ENCODE measurements at places on chromosomes 4 and X.

DNA sequence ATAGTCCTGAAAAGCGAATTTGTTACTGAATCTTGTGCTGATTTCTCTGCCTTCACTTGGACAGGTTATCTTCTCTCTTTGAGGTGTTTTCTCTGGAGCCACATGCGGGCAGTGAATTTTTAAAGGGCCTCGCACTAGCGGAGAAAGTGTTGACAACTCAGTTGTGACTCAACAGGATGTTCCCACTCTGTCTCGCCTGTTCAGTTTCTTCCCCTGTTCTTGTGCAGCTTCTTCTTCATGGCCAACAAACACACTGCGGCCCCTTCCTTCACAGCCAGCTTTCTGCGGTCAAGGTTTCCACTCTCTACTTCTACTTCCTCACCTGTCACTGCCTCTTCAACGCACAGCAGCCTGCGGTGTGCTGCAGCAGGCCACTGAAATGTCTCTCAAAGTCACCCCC, 1.1 kb upstream of the SHROOM4 start:
- no peak for DNase-seq

GRCh38 chrX:46561824-46562657, 11.5 kb upstream of the CHST7 start:
- no peak for DNase-seq

DNA sequence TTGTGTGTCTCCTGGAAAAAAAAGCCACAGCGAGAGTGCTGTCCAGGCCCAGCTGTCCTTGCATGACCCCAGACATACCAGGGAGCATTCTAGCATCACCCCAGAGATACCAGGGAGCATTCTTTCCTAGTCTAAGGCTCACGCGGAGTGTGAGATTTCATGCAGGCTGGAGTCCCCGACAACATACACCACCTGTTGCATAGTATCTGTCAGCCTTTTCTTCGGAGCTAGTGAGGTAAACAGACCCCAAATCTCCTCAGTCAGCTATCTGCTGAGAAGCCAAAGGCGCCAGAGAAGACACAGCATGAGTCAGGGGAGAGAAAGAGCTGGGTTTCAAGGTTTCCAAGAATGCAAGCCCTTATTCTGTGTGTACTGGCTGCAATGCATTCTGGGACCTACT, 23.1 kb upstream of the ZXDA start:
- DNase-seq: no peak

DNA sequence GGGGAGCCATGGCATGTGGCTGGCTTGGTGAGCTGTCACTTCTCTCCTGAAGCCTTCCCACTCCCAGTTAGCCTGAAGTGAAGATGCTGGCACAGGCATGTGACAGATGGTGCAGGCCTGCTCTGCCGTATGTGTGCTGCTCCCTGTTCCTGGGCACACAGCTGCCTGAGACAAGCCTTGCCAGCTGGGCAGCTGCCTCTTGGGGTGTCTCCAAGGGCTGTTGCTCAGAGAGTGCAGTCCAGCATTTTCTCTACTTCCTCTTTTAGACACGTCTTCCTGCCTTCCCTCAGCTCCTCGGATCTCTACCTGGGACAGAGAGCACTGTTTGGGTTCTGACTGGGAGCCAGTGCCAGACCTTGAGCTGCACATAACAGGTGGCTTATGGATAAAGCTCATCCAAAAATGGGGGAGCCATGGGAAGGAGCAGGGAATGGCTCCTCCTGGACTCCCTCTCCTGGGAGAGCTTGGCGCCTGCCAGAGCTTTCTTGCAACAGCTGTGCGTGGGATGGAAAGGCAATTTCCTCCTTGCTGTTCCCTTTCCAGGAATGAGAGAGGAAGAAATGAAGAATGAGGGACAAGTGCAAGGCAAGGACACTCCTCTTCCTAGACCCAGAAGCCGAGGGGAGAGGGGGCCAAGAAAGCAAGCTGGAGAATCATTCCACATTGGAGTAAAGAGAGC, 132.9 kb downstream of the MSL3 start:
- DNase-seq: no peak

- DNase-seq: no peak
Observed at GRCh38 chr4:106898621-106899230, 137.4 kb downstream of the DKK2 start.

- DNase-seq: no peak
Observed at GRCh38 chr4:178037459-178038214, 595.4 kb upstream of the AGA start.

- no peak for DNase-seq
Observed at GRCh38 chr4:145533001-145533400, 51.3 kb downstream of the SMAD1 start.

- no peak for DNase-seq
Observed at GRCh38 chr4:163473576-163473975, at the start of gene TKTL2. Gene TKTL2, minus strand, starts transcription at chr4:163473754. Its CDS starts 20 bp downstream, at chr4:163473734.

GRCh38 chr4:26151615-26152014, 169.2 kb upstream of the RBPJ start:
- no peak for DNase-seq

DNA sequence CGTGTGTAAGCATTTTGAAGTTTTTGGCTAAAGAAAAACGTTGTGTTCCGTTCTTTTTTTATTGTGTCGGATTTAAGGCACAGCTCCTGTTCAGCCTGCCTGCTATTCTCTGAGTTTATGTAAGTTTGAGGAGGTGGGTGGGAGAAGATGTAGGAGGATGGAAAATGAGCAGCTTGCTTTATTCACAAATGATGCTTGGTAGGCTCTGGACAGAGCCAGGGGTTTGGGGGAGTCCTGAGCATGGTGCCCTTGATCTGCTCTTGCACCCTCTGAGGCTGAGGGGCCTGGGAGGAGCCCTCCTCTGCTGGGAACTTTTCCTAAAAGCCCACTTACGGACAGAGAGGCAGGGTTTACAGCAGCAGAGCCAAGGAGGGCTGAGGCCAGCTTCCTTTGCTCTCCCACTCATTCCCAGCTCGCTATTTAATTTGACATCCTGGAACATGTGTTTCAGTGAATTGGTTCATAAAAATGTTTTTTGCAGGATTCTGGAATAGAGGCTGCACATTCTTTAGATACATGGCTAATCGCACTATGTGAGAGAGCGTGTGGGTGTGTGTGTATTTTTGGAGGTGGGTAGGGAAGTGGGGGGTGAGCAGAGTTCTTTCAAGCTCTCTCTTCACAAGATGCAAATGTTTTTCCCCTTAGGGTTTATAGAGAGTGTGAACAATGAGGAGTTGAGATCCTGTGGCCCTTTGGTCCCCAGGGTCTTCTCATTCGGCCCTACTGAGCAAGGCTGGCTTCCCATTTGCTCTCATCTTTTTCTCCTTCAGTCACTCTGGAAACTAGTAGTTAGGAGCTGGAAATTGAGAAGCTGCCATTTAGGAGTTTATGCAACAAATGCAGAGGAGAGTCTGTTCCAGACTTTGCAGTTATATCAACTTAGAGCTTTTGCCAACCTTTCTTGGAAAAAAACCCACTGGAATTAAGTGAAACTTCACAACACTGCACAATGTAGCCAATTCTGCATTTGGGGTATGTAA, 32.1 kb downstream of the TMEM131L start:
- DNase-seq: no peak

GRCh38 chr4:120824946-120825345, 97.6 kb downstream of the PRDM5 start:
- DNase-seq: no peak

- DNase-seq: no peak
Observed at GRCh38 chr4:189021831-189022230, 882.6 kb downstream of the TRIML1 start.

DNA sequence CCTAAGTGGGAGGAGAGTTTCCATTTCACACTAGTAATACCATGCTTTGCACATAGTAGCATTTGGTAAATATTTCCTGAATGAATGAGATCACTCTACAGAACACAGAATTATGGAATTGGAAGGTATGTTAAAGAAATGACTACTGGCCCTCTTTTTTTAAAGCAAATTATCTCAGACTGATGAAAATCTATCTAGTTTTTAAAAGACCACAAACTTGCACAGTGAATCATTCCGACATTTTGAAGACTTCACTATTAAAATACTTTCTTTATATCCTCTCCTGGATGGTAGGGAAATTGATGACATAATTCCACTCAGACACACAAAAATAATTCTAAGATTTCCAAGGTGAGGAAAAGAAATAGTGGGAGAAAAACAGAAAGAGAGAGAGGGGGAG, 68.4 kb upstream of the ETNPPL start:
- no peak for DNase-seq

- no peak for DNase-seq
Observed at GRCh38 chrX:77276742-77277141, 170.4 kb upstream of the FGF16 start.

DNA sequence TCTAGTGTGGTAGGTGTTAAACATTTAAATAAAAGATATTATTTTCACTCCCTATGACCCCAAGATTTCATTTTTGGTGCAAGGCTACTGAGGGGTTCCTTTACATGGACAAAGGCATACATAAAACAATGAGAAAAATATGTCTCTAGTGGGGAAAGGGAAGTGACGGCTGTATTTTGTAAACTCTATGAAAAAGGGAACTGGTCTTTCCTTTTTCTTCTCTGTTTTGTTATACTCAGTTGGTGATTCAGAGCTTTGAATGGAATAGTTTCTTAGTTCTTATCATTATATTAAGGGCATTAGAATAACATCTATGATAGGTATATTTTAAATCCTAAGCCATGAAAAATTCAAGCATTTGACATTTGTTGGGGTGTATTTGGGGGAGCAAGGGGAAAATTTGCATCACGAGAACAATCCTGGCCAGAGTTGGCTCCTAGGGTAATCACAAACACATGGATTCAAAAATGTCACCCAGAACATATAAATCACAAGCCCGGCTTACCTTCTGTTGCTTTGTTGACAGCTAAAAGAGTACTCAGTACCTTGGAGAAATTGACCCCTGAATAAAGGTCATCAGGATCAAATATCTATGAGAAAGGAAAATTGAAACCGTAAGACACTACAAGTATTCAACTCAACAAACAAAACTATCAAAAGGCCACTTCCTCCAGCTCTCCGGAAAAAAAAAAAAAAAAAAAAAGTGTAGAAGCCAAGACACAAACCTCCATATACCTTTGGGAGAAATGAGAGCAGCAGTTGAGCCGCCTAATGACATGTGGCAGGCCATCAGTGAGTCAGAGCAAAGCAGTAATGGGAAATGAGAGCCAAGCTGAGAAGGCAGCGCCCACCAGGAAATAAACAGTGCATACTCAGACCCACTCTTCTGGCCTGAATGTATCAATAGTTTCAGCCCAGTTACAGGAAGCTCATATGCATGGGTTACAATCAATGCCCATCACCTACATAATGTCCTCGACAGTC, 33.4 kb downstream of the ARHGEF6 start:
- DNase-seq: no peak

DNA sequence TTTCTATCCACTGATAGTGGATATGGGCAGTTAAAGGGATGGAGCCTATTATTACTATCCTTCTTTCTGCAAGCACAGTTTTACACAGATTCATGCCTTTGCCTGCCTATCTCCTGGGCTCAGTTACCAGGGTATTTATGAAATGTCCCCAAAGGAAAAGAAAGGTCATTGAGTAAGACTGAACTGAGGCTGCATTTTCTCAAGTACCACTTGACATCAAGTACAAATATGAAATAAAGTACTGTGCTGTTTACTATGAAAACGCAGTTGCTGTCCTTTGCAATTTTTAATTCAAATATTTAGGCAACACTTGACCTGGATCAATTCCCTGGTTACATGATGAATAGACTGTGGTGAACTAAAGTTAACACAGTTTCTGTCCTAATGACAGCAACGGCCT, 23.5 kb upstream of the SPANXN4 start:
- no peak for DNase-seq

- no peak for DNase-seq
Observed at GRCh38 chr4:87962398-87963146, 12.9 kb upstream of the SPP1 start.

DNA sequence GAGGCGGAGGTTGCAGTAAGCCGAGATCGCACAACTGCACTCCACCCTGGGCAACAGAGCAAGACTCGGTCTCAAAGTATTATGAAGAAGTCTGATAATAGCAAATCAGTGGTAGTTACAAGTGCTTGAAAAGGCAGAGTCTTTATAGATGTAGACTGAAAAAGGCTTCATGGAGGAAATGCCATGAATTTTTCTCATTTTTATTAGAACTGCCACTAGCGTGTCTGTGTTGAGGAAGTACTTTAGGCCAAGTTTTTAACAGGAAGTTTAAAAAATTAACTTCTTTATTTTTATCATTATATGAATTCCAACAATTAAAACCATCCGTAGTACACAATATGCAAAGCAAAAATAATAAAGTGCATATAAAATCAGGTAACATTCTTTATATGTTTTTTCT, 32.8 kb upstream of the IL13RA1 start:
- no peak for DNase-seq

- no peak for DNase-seq
Observed at GRCh38 chr4:20641976-20642375, 58.3 kb upstream of the PACRGL start.

GRCh38 chr4:164551713-164552040, 202.3 kb upstream of the SMIM31 start:
- DNase-seq: no peak

DNA sequence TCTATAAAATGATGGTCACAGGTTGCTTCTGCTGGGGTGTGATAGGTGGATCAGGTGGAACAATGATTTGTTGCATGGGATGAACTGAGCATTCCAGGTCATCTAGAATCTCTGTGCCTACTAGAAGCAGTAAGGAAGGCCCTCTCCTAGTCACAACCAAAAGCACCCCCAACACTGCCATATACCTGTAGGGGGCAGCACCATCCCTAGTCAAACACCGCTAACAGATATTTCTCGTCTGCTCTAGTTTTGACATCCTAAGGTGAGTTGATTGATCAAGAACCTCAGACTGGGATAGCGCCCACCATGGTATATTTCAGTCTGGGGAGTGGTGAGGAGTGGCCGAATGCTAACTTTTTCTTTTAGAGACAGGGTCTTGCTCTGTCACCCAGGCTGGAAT, 160.2 kb downstream of the NHS start:
- no peak for DNase-seq

DNA sequence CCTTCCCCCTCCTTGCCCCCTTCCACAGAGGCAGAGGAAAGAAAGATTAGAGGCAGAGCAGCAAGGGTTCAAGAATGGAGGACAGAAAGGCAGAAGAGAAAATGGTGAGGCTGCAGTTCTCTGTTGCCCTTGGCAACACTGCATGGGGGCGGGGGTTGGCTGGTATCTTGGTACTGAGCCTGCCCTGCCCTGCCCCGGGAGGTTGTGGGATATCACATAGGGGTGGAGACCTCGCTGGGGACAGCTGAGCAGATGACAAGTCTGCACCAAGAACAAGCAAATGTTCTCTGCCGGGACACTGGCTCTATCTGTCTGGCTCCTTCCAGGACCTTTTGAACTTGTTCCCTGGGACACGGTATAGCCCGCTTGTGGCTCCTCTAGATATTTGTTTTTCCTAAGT, 39.8 kb downstream of the NHS start:
- no peak for DNase-seq

Measured in omental fat pad (tissue), 4 donors.